Stimulated activated CD8-positive, alpha-beta memory T cell treated with anti-CD3 and anti-CD28 coated beads, Interleukin-12 subunit alpha, Interleukin-12 subunit beta, amount 100 ng/mL, for 1 hour (primary cell): ENCODE measurements at places on chromosomes 11 and 22.

DNA sequence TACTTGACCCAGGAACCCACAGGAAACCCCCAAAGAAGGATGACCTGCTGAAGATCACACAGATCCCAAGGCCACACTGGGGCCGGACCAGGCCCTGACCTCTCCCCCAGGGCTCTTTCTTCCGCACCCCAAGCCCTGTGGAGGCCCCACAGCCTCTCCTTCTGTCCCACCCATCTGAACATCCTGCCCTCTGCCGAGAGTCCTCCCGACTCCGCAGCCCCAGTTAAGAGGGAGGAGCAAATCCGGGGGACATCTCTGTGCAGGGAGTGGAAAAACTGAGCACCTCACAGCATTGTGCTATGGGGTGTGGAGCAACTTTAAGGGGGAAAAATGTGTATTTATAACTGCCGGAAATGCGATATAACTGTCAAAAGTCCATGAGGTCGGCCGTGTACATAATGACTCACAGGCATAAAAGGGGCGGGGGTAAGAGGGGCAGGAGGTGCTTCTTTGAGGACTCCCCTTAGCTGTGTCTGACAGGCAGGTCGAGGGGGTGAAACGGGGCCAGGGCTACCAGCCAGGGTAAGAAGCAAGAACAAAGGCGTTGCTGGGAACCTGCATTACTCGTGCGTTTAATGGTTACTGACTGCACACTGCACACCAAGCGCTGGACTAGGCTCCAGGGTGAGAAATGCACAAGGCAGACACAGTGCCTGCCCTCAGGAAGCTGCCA is 57.2 kb downstream of the WNT11 start:
- DNase-seq: no peak

- no peak for DNase-seq
These were observed 225.1 kb upstream of the MPPED2 start for GRCh38 chr11:30811226-30811755.

GRCh38 chr11:65997286-65997685 is 4.7 kb downstream of the EIF1AD start:
- no peak for DNase-seq

DNA sequence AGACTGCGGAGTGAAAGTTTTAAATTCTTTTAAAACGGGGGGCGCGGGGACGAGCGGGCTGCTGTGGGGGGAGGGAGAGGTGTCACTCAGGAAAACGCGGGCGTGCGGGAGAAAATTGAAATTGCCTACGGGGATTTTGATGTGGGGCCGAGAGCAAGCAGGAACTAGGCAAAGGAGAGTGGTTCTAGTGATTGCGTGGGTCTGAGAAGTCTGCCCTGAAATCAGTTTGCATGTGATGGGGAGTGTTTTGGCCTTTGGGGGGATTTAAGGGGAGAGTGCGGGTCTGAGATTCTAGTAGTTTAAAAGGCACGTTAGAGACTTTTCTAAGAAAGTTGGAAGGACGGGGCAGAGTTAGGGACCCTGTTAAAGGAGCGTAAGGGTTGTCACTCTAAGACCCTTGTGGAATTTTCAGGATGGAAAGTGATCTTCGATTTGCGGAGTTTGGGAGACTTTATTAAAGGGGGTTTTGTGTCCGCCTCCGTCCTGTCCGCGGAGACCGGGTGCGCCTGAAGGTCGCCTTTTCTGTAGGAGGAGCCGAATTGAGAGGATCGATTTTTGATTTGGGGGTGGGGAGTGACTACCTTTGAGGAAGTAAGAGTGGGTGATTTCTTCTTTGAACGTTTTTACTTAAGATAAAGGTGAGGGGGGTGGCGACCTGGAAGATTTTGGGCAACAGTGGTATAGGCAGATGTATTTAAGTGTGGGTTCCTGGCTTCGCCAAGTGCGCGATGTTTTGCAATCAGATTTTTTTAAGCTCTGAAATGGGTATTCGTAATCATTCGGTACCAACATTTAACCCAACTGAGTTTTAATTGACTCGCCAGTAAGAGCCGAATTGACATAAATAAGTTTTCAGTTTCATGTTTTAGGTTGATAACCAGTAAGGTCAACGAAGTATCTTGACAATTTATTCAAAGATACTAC is 1.1 kb downstream of the EED start:
- no peak for DNase-seq

GRCh38 chr11:71342951-71343827 is 90.8 kb upstream of the SHANK2 start:
- no peak for DNase-seq

GRCh38 chr22:27577574-27577969 is 224.0 kb downstream of the MN1 start:
- no peak for DNase-seq

DNA sequence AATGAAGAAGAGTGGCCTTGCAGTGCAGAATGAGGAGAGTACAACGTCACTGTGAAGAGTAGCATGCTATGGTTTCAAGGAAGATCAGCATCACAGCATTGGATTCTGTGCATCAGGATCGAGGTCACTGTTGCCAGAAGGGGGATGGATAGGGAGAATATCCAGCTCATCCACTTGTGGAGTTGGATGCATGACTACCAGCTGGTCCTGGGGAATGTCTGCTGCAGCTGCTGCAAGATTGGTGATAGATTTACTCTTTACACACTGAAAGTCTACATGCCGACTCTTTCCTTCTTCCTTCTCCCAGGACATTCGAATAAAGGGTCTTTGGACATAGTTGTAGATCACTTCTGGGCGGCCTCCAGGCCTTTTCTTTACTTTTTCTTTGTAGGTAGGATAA is 74.3 kb downstream of the BTBD10 start:
- no peak for DNase-seq

GRCh38 chr11:14974515-14975251 is 2.5 kb upstream of the CALCA start:
- DNase-seq: peak; percentile 25

DNA sequence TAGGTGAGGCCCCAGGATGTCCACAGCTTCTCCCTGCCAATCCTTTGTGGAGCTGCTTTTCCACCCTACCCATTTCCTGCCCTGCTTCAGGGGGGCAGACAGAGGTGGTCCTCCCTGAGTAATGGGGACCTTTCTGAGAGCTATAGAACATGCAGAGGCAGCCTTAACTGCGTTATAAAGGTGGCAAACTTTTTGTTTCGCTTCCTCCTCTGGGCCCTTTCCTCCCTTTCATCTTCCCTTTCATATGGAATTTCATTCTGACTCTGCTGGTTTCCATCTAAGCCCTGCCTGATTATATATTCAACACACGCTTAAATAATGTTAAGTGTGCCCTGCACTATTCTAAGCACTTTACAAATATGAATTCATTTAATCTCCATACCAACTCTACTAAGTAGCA is 169.3 kb upstream of the E2F8 start:
- DNase-seq: no peak

DNA sequence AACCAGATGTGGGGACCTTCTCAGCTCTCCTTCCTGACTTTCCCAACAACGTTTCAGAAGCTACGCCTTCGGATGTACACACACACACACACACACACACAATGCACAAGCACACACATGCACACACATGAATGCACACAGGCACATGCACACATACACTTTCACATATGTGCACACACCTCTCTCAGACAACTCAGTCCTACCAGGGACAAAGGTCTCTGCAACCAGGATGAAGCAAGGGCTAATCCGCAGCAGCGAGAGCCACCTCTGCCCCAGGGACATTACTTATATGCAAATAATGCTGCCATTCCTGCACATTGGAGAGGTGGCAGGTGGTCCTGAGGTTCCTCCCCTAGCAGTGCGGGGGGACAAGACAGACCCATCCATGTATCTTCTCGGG is 27.4 kb upstream of the LINC01488 start:
- DNase-seq: no peak

GRCh38 chr11:122319691-122320620 is 203.9 kb upstream of the BLID start:
- no peak for DNase-seq

DNA sequence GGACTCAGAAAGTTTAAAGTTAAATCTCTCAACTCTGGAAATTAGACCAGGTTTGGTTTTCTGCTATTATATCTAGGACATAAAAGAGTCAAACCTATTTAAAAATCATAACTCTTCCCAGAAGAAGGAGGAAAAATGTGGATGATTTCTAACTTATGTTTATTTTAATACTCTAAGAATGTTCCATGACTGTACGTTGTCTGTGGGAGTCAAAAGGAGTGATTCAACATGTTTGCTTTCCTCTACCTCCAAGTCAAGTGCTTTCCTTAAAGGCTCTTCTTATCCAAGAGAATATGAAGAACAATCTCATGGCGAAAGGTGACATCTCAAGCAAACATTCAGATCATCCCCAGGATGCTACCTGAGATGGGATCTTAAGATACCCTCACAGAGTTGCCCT is 21.6 kb downstream of the OR51E1 start:
- DNase-seq: no peak

GRCh38 chr11:134257101-134257500 is 3.7 kb downstream of the ACAD8 start:
- DNase-seq: no peak

- no peak for DNase-seq
These were observed 11.9 kb downstream of the SHISA8 start for GRCh38 chr22:41902932-41903421.

GRCh38 chr11:61787928-61788491 is 4.4 kb downstream of the TMEM258 start:
- no peak for DNase-seq

DNA sequence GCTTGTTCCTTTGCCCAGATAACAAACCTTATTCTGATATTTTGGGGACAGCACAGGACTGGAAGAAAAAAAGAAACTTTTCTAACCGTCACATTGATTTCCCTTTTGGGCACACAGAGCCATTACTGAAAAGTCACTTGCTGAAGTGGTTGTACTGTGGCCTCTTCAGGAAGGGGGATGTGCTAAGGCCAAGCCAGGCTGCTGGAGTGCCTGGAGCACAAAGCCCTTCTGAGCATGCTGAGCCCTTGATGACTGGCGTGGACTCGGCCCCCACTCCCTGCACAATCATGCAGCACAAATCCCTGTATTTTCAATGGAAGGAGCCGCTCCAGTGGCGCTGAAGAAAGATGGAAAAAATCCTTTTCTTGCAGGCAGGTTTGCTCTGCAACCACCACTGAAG is 164.2 kb downstream of the NTM start:
- no peak for DNase-seq

DNA sequence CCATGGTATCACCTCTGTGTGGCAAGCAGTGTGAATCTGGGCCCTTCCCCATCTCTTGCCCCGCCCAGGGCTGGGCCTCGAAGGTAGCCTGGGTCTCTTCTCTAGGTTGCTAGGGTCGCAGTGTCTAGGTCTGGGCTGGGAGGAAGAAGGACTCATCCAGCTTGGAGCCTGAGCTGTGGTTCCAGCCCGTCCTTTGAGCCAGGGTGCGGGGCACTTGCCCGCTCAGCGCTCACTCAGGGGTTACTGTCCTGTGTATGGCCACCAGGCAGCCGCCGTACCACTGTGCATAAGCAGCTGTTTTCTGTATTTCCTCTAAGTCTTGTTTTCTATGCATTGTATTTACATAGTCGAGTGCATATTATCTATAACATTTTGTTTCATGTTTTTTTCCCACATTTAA is 160.9 kb downstream of the TBC1D22A start:
- DNase-seq: no peak

DNA sequence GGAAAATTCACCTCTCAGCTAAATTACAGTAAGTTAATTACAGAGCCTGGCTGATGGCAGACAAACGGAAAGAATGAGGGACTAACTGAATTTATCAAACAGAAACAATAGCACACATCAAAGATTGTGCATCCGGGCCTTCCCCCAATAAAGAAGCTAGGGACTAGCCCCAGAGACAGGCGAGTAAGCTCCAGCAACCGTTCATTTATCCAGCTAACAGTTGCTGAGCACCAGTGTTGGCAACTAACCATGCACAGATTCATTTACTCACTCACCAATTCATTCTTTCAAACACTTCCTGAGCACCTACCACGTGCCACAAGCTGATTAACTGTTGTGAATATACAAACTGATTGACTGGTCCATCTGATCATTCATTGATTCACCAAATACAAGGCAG is 51.2 kb downstream of the SMCO4 start:
- no peak for DNase-seq

- DNase-seq: no peak
These were observed 86.7 kb downstream of the WNT7B start for GRCh38 chr22:45890351-45890635.

- no peak for DNase-seq
These were observed 4.8 kb upstream of the TBX1 start for GRCh38 chr22:19755722-19756287.

- DNase-seq: no peak
These were observed 33.6 kb downstream of the NEU3 start for GRCh38 chr11:75022296-75022695.

DNA sequence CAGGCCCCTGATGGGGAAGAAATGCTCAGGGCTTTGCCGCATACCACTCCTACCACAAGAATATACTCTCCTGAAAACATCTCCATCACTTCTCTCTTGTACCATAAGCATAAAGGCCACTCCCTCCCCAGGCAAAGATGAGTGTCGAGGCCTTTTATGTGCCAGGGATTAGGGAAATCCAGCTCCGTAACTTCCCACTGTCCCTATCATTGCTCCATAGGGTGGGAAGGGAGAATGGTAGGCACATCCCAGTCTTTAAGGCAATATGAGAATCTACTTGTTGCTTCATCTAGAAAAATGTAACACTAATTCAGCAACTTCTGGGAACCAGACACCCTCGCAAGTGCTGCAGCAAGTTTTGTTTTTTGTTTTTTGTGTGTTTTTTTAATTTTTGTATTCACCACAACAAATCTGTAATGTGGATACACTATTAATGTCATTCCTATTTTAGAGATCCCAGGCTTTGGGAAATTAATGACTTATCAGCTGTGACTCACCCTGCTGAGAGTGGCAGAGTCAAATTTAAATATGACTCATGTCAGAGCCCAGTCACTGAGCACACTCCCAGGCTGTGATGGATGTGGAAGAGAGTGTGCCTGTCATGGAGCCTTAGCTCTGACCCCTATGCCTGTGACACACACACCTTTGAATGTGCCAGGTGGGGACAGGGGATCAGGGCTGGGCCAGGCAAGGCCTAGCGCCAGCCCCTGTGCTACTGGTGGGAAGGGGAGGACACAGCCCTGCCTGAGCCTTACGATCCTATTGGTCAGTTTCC is 23.4 kb downstream of the PANX1 start:
- DNase-seq: no peak

- DNase-seq: no peak
These were observed 478.1 kb upstream of the CHORDC1 start for GRCh38 chr11:90700789-90701439.

DNA sequence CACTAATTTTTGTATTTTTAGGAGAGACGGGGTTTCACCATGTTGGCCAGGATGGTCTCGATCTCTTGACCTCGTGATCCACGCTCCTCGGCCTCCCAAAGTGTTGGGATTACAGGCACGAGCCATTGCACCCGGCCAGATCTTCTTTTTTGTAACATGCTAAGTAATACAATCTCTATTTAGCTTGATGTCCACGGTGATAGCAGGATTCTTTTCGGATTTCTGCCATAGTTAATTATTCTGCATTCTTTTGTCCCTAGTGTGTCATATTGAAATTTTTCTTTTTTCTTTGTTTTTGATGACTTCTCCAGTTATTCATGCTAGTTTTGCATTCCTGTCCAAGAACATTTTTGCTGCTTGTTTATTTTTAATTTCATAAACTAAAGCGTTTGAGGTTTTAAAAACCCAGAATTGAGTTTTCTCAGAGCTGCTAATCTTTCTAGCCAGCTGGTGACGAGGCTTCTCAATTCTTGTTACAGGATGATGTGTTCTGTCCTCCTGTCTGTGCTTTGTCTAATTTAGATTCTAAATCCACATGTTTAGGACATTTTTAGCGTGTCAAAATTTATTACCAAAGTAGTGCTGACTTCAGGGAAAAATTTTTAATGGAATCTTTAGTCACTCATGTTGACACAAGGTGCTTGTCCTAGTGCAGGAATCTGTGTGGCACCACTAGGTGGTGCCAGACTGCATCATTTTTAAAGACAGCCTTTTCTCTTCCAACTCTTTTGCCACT is 21.8 kb downstream of the NF2 start:
- DNase-seq: peak; percentile 15
